ENCODE measurements at places on chromosomes 1 and 21.

DNA sequence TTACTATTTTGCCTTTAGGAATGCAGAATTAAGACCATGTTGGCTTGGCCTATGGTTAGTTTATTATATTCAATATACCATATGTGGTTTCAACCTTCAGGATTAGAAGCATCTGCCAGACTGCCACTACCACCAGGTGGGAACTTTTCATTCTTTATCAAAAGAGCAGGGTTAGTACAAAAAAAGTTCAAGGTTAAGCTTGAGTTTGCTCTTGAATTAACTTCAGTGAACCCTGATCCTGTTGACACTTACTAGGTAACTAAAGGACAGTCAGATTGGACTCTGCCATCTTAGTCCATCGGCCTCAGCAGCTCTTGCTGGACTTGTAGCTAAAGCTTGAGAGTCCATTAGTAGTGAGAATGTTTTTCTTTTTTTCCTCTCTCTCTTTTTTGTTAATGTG is 22.1 kb downstream of the CLIC4 start:
- DNase-seq = no peak

DNA sequence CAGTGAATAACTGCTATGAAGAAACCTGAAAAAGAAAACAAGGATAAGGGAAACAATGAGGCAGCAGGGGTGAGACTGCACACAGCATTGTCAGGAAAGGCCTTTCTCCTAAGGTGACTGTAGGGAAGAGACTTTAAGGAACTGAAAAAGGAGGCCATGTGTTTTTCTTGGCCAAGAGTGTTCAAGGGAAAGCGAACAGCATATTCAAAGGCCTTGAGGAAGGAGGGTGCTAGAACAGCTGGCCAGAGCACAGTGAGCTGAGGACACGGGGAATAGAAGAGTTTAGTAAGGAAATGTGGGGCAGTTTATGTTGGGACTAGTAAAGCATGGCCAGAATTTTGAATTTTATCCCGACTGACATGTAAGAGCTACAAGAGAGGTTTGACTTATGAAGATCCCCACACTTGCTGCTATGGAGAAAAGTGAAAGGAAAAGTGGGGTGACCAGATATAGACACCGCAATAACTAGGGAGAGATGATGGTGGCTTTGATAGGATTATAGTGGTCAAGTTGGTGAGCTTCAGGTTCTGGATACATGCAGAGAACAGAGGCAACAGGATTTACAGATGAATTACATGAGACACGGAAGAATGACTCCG is 1.4 kb downstream of the RWDD2B start:
- no peak for DNase-seq

- no peak for DNase-seq
Measured at GRCh38 chr1:226738995-226739695, at the start of gene ITPKB. Gene ITPKB (minus strand): TSS chr1:226739282. CDS start chr1:226737458, 1,824 bp downstream.

- DNase-seq = no peak
Measured at GRCh38 chr1:56074007-56074651, 505.2 kb downstream of the PLPP3 start.

- no peak for DNase-seq
Measured at GRCh38 chr1:99887890-99888289, 37.7 kb downstream of the AGL start.

DNA sequence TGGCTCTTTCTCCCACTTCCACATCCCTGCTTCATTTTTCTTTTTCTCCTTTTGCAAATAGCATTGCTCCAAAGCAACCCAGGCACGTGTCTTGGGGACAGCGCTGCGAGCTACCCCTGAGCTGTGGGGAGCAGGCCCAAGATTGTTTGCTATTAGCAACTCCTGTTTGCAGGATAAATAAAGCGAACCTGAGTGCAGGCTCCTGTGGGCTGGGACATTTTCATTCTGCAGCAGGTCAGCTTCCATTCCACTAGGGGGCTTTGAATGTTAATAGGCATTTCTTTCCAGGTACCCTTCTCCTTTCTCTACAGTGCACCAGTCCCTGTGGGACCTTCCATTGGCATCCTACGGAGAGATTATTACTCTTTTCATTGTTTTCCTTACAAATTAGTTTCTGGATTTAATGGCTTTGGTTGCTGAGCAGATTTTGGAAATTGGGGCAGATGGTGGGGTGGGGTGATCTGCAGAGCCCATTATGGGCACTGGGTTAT is 54.0 kb downstream of the OLFML3 start:
- DNase-seq = no peak

DNA sequence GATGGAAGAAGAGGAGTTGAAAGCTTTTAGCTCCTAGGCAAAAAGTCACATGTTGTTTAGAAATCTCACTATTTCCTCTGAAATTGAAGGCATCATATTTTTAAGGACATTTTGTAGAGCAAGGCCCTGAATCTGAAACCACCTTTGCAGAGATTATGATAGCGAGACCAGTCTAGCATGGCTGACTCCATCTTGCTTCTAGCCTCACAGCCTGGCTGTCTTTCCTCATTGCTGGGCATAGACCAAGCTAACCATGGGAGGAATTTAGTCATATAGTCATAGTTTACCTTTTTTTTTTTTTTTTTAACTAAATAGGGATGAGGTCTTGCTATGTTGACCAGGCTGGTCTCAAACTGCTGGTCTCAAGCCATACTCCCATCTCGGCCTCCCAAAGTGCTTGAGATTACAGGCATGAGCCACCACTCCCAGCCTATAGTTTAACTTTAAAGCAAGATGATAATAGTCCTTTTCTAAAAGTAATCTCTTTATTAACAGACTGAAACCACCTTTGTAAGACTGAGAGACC is 42.2 kb upstream of the ZNF326 start:
- no peak for DNase-seq

GRCh38 chr1:53627666-53628065 is 111.3 kb downstream of the GLIS1 start:
- DNase-seq = no peak

GRCh38 chr1:114756949-114757454 is 782 bp downstream of the CSDE1 start:
- no peak for DNase-seq

GRCh38 chr1:17028662-17029188 is 17.0 kb upstream of the ATP13A2 start:
- no peak for DNase-seq

DNA sequence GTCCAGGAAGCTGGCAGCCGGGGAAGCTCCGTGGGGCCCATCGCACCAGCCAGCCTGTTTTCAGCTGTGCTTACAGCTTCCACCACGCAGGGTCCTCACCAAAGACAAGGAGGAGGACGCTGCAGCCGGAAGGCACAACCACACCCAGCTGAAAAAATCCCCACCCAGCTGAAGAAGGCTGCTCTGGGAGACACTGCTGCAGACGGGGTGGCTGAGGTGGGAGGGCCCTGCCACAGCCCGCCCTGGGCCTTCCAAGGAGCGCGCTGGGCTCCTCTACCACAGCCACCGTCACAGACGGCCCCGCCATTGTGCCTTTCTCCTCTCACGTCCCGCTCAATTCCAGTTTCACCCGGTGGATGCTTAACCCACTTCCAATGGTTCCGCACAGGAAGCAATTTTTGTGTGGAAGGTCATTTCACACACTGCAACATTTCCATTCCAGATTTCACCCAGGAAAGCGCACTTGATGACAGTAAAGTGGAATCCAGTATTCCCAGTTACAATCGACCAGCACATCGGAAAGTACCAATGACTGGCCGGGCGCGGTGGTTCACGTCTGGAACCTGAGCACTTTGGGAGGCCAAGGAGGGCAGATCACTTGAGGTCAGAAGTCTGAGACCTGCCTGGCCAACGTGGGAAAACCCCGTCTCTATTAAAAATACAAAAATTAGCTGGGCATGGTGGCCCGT is 47.9 kb downstream of the NPHP4 start:
- DNase-seq = no peak

- DNase-seq = no peak
Measured at GRCh38 chr21:38910390-38911067, 104.8 kb downstream of the ETS2 start.

- no peak for DNase-seq
Measured at GRCh38 chr1:78483903-78484302, 6.9 kb upstream of the PTGFR start.

DNA sequence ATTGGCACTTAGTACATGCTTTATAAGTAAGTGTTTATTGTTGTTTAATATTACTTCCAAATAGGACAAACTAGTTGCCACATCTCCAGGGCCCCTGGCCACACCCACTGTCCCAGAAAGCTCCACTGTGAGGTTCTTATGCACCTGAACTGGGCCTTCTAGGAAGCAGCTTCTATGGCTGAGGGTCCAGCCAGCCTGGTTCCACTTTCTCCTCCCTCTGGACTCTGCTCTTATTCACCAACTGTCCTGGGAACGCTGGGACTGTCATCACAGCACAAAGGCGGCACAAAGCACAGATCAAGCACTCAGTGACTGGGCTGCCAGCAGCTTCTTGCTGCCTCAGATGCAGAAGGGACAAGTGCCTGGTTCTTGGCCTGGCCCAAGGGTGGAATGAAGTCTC is 29.6 kb upstream of the ZNF648 start:
- no peak for DNase-seq

DNA sequence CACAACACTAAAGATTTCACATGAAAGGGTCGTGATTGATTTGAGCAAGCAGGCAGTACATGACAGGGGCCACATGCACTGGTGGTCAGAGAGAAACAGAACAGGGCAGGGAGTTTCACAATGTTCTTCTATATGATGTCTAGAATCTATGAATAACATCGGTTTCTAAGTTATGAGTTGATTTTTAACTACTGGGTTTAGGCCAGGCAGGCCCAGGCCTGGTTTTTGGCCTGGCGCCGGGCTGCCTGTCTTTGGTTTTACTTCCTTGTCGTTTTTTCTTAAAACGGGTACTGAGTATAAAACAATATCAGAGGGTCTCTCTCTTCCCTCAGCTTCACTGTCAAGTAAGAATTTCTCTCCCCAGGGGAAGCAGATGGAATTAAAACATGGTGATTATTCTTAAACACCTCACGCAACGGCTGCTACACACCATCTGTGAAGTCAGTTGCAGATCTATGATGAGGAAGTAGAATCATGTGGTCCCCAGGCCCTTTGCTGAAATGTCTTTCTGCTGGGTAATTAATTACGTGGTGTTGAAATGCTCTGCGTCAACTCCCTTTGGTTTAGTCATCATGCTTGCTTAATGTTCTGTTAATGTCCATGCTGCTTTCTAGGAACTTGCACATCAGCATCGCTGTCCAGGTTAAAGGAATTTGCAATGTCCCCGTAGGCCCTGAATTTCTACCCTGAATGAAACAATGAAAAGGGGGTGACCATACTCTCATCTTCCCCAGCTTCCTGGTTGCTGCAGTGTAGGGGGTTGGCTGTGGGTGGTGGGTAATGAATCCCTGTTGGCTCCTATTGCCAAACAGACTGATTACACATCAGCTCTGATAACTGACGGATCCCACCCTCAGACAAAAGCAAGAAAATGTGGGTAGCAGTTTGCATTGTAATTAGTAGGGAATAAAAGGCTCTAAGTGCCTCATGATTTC is 70.3 kb downstream of the SERINC2 start:
- no peak for DNase-seq

DNA sequence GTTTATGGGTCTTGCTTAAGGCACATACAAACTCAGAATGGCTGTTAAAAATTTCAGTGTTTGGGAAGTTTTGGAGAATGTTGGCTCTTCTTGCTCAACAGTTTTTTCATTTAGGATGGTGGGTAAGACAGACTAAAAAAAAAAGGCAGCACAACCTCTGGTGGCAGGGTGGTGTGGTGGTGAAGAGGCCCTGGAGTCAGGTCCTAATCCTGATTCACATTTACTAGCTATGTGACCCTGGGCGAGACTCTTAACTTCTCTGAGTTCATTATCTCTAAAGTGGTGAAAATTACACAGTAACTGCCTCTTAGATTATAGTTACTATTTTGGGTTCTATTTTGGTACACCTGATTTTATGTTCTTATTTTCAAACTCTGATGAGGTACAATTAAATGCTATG is 11.6 kb downstream of the UAP1 start:
- no peak for DNase-seq

Data from amygdala (tissue), 56 donors.